Esophagus muscularis mucosa (tissue), 4 donors: ENCODE measurements at places on chromosomes 3 and 15.

DNA sequence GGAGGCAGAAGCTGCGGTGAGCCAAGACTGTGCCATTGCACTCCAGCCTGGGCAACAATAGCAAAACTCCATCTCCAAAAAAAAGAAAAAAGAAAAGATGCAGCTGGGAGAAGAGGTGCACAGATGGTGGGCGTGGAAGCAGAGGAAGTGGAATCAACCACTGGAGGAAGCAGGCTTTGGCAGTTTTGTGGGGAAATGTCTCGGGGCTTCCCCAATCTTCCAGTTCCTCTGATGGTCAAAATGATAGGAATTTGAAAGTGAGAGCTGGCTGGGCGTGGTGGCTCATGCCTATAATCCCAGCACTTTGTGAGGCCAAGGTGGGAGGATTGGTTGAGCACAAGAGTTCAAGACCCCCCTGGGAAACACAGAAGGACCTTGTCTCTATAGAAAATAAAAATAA lies 48.1 kb upstream of the SMAD3 start:
- no peak for DNase-seq

- no peak for DNase-seq
Measured at GRCh38 chr3:150436161-150436560, 28.1 kb downstream of the TSC22D2 start.

DNA sequence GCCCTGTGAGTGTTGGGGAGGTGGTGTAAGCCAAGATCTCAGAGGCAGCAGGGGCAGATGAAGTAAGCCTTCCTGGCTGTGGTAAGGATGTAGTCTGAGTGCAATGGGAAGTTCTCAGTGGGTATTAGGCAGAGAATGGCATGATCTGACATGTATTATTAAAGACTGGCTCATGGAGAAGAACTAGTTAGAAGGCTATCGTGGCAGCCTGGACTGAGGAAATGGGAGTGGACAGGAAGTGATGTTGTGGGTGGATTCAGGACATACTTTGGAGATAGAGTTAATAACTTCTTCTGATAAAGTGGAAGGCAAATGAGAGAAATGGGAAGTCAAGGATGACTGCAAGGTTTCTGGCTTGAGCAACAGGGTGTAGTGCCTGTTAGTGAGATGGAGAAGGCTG lies 250.9 kb upstream of the CFAP20DC start:
- no peak for DNase-seq

DNA sequence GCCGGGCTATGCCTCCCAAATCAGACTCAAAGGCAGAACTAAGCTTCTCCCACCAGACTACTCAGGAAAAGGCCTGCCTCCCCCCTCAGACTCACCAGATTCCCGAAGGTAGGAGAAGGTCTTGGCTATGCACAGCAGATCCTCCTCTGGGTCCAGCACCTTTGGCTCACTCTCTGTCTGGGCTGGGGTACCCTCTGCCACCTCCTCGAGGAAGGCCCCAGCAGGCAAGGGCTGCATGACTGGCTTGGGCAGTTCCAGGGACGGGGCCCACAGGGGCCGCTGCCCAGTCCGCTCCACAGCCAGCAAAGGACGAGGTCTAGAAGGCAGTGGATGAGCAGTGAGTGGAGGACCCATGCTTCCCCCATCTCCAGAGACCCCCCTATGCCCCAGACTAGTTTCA lies 3.3 kb downstream of the CISH start:
- no peak for DNase-seq

DNA sequence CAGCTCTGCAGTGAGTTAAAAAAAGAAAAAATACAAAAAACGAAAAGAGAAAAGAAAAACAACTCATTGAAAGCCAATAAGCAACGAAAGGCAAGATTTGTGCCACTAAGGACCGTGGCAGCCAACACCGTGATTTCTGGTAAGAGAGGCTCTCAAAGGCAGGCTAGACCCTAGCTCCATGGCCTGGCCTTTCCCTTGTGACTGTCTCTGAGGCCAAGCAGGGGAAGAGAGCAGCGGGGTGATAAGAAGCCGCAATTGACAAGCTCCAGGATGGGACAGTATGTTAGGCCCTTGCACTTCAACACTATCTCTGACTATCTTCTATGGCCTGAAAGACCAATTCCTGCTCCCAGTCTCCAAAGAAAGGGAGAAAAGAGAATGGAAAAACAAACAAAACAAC lies 12.4 kb downstream of the APOD start:
- no peak for DNase-seq

DNA sequence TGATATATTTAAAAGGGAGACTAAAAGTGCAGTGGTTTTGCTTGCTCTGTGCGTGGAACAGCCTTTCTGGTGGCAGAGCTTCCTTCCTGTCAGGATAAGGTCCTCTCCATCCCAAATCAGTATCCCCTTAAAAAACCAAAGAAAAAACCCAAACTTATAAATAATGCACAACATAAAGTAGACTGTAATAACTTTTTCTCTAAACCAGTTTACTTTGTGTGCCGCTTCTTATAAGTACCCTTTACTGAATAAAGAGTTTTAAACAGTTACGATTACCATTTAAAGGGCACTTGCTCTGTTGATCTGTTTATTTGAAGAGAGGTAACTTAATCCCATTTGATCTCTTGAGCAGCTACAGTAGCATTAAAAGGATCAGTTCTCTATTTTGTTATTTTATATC lies 2.5 kb downstream of the PIK3CA start:
- no peak for DNase-seq

- no peak for DNase-seq
Measured at GRCh38 chr3:112672716-112673541, 32.0 kb upstream of the CCDC80 start.

DNA sequence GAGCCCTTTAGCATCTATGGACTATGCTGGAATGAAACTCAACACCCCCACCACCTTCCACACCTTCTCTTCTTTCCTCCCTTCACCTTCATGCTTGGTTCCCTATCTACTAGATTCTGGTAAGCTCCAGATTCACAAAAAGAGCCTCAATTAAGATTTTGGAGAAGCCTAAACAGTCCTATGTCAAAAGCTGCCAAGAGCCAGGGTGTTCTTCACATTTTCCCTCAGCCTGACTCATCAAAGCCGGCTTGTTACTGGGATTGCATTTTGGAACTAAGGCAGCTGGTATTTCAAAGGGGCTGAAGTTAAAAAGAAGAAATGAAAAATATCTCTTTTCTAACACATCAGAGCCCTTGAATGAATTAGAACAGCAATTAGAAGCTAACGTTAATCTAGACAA lies 247.7 kb downstream of the MYRIP start:
- no peak for DNase-seq

GRCh38 chr15:51108933-51109550 lies 14.3 kb upstream of the TNFAIP8L3 start:
- DNase-seq = no peak

DNA sequence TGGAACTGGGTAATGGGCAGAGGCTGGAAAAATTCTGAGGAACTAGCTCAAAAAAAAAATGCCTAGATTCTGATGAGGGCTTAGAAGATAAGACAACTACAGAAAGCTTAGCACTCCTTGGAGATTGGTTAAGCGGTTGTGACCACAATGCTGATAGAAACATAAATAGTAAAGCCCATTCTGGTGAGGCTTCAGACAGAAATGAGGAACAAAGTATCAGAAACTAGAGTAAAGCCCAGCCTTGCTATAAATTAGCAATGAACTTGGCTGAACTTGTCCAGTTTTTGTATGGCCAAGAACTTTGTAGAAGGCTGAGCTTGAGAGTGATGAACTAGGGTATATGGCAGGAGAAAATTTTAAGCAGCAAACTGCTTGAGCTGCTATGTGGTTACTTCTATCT lies 25.4 kb downstream of the GOLGB1 start:
- no peak for DNase-seq

- DNase-seq = no peak
Measured at GRCh38 chr3:30576946-30577345, 29.5 kb upstream of the TGFBR2 start.

DNA sequence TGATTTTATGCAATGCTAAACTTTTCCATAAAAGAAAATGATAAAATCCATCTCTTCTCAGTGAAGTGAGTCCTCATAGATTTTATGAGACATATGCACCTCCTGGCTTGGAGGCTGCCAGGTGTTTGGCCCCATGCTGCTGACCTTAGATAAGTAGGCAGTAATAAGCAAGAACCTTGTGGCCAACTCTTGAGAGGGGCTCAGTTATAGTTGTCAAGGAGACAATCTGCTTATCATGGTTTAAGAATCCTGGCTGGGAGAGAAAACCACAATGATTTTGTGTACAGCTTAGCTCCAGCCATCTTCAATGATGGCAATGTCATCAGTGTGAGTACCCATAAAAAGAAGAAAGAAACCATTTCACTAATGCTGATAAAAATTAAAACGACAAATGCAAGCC lies 252.1 kb downstream of the CPNE4 start:
- DNase-seq = no peak

DNA sequence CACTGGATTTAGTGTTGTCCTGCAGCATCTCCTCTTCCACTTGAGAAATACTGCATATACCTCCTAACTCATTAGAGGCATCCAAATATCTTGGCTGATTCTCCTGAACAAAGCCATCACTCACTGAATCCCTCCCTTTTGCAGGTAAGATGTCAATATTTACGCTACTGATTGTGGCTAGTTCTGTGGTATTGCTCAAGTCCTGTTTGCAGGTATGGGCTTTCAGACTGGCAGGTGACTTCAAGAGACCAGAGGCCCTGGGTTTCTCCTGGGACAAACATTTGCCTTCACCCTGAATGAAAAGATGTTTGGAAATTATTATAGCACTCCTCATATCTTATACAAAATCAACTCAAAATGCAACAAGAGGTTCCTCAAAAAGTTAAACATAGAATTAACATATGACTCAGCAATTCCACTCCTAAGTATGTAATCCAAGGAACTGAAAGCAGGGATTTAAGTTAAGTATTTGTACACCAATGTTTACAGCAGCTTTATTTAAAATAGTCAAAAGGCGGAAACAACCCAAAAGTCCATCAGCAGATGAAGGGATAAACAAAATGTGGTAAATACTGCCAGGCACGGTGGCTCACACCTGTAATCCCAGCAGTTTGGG lies 18.6 kb downstream of the NEK4 start:
- no peak for DNase-seq

- no peak for DNase-seq
Measured at GRCh38 chr3:161035711-161036110, 69.4 kb downstream of the B3GALNT1 start.

- DNase-seq = peak; percentile 31
Measured at GRCh38 chr15:70770863-70771262, 7.5 kb upstream of the UACA start.

- no peak for DNase-seq
Measured at GRCh38 chr15:59894835-59895234, 109.3 kb upstream of the FOXB1 start.

- peak; percentile 93 for DNase-seq
Measured at GRCh38 chr3:150763841-150764483, 993 bp upstream of the SIAH2 start.

- no peak for DNase-seq
Measured at GRCh38 chr15:100867433-100867832, 12.2 kb upstream of the ALDH1A3 start.

GRCh38 chr15:48781017-48781416 lies 29.9 kb downstream of the CEP152 start:
- DNase-seq = no peak
